Pulmonary artery endothelial cell (primary cell): ENCODE measurements at places on chromosomes 7 and 10.

DNA sequence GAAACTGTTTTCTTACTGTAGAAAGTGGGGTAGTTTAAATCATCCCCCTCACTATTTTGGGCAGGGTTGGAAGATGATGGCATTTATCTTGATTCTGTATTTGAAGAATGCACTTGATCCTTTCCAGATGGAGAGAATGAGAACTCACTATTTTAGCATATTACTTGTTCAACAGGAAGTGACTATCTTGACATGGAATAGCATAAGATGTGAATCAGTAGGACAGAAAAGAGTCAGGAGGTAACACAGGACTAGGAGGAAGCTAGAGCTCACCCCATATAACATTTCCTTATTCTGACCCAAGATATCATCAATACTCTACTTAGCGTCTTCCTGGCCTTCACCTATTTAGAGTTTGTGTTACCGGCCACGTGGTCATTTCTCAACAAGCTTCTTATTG lies 400.2 kb downstream of the PHTF2 start:
- no peak for DNase-seq

DNA sequence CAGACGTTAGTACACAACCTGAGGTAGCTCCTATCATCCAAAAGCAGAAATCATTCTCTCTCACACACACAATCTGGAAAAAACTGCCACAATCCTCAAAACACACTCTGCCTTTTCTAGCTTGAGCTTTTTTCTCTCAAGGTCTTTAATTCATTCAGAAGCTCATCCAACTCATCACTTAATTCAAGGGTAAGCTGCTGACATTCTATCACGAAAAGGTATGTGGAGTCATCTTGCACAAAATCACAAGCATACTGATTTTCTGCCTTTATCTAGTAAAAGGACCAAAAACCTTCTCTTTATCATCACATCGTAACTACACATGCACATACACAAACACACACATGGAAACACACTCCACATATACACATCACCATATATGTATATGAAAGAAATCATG lies 32.0 kb downstream of the DOCK4 start:
- DNase-seq: no peak

GRCh38 chr7:50695026-50695425 lies 87.7 kb downstream of the GRB10 start:
- no peak for DNase-seq

DNA sequence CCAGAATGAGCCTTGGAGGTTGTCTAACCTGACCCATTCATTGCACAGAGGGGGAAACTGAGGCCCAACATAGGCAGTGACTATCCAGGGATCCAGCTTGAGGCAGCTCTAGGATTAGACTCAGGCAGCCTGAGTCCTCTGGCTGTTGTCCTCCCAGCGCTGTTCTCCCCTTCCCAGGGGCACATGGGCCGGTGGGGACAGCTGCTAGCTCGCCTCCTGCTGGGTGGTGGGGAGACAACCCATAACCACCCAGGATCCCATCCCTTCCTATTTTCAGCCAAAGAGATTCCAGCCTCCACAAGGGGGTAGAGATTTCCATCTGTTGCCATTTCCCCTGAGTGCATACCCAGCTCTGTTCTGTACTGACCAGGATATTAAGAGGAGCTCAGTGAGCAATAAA lies 145.1 kb upstream of the GPR26 start:
- no peak for DNase-seq

GRCh38 chr10:111435871-111436270 lies 359.0 kb downstream of the ADRA2A start:
- no peak for DNase-seq

DNA sequence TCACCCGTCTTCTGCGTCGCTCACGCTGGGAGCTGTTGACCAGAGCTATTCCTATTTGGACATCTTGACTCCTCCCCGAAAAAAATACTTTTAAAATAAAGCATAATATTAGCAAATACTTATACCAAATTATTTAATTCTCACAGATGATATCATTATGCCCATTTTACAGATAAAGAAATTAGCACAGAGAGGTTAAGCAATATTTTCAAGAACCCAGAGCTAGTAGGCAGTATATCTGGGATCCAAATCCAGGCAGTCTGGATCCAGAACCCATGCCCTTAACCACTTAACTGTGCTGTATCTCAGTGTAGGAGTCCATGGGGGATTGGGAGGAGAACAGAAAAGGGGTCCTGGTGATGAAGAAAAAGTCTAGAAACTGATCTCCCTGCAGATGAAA lies 6.1 kb downstream of the IQUB start:
- no peak for DNase-seq

- no peak for DNase-seq
Measured at GRCh38 chr10:53957401-53957800, 843.6 kb downstream of the PCDH15 start.

DNA sequence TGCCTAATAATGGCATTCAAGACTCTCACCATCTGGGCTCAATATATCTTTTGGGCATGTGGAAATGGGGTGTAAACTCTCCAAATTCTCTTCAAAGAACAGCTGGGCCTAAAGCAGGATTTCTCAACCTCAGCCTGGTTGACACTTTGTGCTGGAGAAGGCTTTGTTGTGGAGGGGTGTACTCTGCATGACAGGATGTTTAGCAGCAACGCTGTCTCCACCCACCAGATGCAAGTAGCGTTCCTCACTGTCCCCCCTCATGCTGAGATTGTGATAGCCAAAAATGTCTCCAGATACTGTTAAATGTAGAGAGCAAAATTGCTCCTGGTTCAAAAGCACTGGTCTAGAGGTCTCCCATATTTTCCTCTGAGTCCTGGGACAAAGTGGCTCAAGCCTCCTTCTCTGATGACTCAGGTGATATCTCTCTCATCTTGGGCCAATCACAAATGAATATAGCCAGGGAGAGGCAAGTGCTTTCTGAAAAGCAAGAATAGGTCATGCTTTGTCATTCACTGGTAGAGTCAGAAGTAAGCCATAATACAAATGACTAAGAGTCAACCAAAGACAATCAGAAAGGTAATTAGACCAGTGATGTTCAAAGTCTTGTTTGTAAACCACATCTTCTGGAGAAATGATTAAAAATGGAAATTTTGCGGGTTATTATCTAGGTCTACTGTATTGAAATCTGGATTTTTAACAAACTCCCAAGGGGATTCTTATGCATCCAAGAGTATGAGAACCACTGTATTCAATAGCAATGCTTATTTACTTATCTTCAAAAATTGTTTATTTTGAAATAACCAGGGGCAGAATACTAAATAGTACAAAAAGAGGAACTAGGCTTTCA lies 330.8 kb downstream of the PTEN start:
- DNase-seq: no peak

GRCh38 chr10:86357676-86358075 lies 8.9 kb downstream of the GRID1 start:
- DNase-seq: no peak

DNA sequence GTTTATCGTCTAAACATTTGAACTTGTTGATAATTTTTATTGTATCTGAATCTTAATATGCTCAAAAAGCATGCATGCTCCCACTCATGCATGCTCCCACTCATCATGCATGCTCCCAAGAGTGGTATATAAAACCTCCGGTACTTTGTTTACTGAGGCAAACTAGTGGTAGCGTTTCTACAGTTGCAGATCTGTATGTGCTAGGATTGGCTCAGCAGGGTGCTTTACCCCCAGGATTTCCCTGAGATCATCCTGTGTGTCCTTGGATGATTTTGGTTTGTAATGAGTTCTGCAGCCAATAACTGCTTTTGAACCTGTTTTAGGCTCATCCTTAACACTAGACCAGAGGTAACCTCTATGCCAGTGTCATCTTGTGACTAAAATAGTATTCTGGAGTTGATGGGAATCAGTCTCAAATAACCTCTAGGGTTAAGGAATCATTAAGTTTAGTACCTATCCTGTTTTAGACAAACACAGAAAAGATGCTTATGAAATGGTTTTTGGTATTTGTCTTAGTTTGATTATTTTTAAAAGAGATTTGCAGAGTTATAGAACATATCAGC lies 40.4 kb downstream of the PHTF2 start:
- DNase-seq: no peak
